Parietal lobe (tissue), 2 donors: ENCODE measurements at places on chromosomes 1 and 21. TPM values are rescaled to one million over a fixed set of nuclear protein-coding genes. Genes with fewer than 3 reads are reported as not detected.

The SLC45A1 gene
- total RNA-seq = 10.0 TPM

The TBX15 gene
- total RNA-seq = 0.31 TPM

The S100A8 gene
- 1.6 TPM for total RNA-seq

The LRRC39 gene
- total RNA-seq = 8.8 TPM

The PRR9 gene
- not detected for total RNA-seq

The RBP7 gene
- total RNA-seq = not detected

The SMIM11 gene
- total RNA-seq = 27.2 TPM

The PDZK1IP1 gene
- total RNA-seq = not detected

The OR2AK2 gene
- 6.6 TPM for total RNA-seq

The LRRC71 gene
- not detected for total RNA-seq

The ZBTB7B gene
- total RNA-seq = 0.94 TPM

The BMP8B gene
- total RNA-seq = 0.63 TPM

The DAB1 gene
- total RNA-seq = 93.9 TPM

The SHISAL2A gene
- not detected for total RNA-seq

The AXDND1 gene
- not detected for total RNA-seq

The NEK2 gene
- 3.8 TPM for total RNA-seq

The FCGR2B gene
- total RNA-seq = not detected

The ASCL5 gene
- not detected for total RNA-seq

The KRTAP12-2 gene
- not detected for total RNA-seq

The LCE2B gene
- total RNA-seq = not detected

The FAM163A gene
- 0.31 TPM for total RNA-seq

The DNALI1 gene
- 11.3 TPM for total RNA-seq

The CKS1B gene
- 15.0 TPM for total RNA-seq

The CGN gene
- 5.0 TPM for total RNA-seq

The C1orf74 gene
- total RNA-seq = 2.2 TPM

The C4BPA gene
- total RNA-seq = not detected
